ENCODE measurements at places on chromosomes 3 and 15.
A peak's percentile ranks its signal among the peaks of the same experiment; 100 is the strongest.

DNA sequence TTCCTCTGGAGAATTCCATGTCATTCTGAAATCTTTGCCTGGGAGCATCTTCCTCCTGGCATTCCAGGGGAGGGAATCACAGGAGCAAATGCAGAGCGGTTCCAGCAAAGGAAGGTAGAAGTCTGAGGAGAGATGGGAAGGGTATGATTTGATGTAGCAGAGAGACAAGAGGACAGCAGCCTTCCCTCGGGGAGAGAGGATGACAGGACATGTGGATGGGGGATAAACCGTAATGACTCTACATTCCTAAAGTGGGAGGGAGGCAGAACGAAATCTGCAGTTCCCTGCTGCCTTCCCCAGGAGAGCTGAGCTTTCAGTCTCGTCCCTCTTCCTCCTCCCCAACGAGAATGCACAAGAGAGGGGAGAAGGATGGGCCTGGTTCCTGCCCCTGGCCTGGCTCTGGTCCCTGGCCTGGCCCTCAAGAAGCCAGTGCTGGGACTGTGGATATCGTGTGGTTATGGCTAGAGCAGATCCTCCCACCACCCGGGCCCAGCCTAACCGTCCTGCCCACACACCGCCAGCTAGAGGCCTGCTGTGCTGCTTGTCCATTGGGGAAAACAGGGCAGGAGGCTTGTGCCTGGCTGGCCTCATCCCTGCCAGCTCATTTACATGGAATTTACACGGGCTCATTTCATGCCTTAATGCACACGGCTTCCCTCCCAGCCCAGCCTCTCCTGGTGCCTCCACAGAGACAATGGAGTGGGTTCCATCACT is 26.6 kb downstream of the SEMA7A start:
- DNase-seq: peak; percentile 90

- no peak for DNase-seq
Observed at GRCh38 chr15:92882697-92883162, 17.4 kb upstream of the CHD2 start.

GRCh38 chr3:144361002-144361401 is 389.4 kb downstream of the DIPK2A start:
- DNase-seq: no peak

GRCh38 chr3:157443905-157444796 is 7.5 kb downstream of the PTX3 start:
- no peak for DNase-seq

DNA sequence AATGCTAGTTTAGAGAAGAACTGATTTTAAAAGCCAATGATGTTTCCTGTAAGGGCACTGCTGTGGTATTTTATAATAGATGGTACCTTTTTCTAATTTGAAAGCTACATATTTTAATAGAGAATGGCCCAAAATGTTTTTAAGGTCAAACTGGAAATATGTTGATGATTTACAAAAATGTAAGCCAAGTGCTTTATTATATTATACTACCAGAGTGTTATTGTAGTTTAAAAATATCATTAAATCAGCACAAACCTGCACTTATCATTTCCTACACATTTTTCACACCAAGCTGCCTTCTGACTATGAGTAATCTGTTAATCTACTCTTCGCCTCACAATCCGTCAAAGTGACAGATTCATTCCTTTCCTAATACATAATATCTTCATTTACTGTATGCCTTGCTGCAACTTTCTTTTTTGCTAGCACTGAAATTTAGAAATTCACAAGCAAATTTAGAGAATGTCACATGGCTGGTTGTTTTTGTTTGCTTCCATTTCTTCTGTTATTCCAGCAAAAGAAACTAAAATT is 126.4 kb upstream of the FAM3D start:
- no peak for DNase-seq

Measured in SW480 (cell line).